Astrocyte (in vitro differentiated cells and primary cell): ENCODE measurements at places on chromosomes 7 and 10. TPM values are rescaled to one million over a fixed set of nuclear protein-coding genes. Genes with fewer than 3 reads are reported as not detected.

DNA sequence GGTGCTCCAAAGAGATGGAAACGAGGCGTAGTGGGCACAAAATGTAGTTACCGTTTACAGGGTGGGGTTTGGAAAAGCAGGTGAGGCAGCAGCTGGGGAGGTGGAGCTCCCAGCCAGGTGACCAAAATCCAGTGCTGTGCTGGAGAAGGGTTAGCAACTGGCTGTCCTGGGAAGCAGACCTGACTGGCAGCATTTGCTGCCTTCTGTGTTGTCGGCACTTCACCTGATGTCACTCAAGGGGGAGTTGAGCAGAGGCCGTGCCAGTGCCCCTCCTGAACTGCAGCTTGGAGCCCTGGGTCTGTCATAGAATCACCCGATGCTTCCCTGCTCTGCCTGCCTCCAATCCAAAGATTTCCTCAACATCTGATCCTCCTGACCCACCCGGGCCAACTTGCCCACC, 12.8 kb downstream of the GCK start:
- DNase-seq, result no peak

The RBP3 gene
- total RNA-seq, result not detected in 2 replicates

The MGAM2 gene
- total RNA-seq, result 0.05 TPM in 2 replicates

GRCh38 chr7:132075515-132075914, 500.8 kb downstream of the PLXNA4 start:
- DNase-seq, result no peak

GRCh38 chr10:86535132-86535882, 13.7 kb upstream of the WAPL start:
- DNase-seq, result no peak
